ENCODE measurements at places on chromosomes 3 and 15.

- DNase-seq = no peak
Observed at GRCh38 chr3:149009732-149010131, 18.4 kb downstream of the GYG1 start.

DNA sequence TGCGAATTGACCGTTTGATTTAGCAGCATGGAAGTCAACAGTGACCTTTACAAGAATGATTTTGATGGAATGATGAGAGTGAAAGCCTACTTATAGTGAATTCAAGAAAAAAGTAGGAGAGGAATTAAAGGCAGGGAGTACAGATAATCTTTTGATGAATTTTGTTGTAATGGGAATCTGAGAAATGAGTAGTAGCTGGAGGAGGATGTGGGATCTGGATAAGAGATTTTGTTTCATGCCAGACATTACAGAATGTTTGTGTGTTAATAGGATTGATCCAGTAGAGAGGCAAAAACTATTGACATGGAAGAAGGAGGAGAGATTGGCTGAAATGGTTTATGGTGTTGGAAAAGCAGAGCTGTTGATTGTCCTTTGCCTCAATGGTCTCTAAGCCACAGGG, 17.4 kb upstream of the ZNF609 start:
- DNase-seq = no peak

DNA sequence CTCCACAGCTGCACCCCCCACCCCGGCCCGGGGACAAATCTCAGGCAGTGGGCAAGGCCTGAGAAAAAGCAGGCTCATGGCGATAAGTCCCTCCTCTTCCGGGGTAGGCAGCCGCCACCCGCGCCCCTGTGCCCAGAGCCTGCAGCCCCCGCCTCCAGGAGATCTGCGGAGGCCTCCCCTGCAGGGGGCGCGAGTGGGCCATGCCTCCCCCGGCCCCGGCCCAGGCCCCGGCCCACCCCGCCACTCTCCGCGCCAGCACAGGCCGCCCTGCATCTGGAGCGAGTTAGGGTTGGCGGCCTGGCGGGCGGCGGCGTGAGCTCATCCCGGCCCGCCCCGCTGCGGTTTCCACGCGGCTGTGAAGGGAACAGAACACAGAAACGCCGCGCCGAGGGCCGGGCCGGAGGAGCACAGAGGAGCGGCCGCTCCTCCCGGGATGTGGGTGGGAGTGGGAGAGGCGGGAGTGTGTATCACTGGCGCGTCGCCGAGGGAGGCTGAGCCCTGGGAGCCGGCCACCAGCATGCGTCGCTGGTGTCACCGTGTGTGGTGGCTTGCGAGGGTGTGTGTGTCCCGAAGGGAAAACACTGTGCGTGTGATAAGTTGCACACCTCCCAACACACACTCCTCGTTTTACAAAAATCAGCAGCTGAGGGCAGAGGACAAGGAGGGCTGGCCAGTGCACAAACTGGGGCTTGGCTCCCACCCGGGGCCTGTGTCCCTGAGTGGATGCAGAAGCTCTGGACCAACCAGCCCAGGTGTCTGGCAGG, 17.2 kb downstream of the MYL3 start:
- DNase-seq = peak; percentile 90

- DNase-seq = peak; percentile 91
Observed at GRCh38 chr15:42490671-42491538, at the start of gene ZNF106. ZNF106 (minus strand) TSS chr15:42491141; CDS start chr15:42472289, 18,852 bp downstream.

- no peak for DNase-seq
Observed at GRCh38 chr15:43186003-43186353, 775 bp downstream of the CCNDBP1 start.

DNA sequence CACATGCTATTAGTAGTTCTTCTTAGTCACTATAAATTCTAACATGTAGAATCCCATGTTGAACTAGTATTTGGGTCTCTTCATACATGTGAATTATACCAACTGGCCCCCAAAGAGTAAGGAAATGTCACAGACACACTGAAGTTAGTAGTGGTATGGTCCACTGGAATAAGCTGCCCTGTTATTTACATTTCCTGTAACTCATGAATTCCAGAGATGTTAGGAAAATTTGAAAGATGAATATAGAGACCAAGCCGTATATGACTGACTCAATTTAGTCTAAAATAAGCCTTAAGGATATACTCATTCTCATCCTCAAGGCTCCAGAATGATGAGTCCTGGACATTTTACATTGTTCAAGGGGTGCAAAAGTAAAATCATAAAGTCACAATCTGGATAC, 81.2 kb downstream of the FBXL22 start:
- no peak for DNase-seq
